ENCODE measurements at places on chromosomes 5 and 9.

GRCh38 chr5:54848581-54848980 lies 136.8 kb downstream of the ESM1 start:
- DNase-seq, result no peak

GRCh38 chr9:120348951-120349429 lies 231.0 kb downstream of the CDK5RAP2 start:
- no peak for DNase-seq

DNA sequence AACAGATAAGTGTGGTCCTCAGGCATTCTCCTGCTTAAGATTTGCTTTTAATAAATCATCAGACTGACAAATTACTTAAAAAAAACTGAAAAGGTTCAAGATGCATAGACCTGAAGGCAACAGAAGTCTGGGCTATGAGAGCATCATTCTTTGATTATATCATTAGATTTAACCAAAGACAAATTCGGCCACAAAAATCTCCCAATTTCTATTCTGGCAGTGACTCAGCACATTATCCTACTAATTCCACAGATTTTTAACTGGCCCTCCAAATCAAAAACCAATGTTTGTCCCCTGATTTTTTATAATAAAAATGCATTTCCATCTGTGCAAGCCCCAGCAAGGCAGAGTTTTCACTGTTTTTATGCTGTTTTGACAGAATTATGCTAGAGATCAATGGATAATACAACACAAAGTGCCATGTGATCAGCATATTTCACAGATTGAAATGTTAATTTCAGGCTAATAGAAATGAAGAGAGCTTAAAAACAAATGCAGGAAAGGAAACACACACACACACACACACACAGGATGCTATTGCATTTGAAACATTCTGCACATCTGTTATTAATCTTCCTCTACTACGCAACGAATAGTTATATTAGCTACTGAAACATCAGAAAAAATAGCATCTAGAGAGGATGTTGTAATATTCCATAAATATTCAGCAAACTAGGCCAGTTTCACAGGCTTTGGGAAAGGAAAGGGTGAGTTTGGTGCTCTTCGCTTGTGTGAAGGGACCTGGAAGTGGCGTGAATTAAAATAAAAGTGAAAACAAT lies 177.6 kb upstream of the ST8SIA4 start:
- no peak for DNase-seq

GRCh38 chr9:13023498-13023897 lies 248.7 kb downstream of the LURAP1L start:
- no peak for DNase-seq

GRCh38 chr9:130158001-130158400 lies 14.2 kb upstream of the NCS1 start:
- no peak for DNase-seq

Measured in nucleus accumbens (tissue), 56 donors.